ENCODE measurements at places on chromosomes 13 and 19. TPM values are rescaled to one million over a fixed set of nuclear protein-coding genes. Genes with fewer than 3 reads are reported as not detected.

GRCh38 chr13:51178456-51179074 lies 43.6 kb upstream of the FAM124A start:
- no peak for DNase-seq

DNA sequence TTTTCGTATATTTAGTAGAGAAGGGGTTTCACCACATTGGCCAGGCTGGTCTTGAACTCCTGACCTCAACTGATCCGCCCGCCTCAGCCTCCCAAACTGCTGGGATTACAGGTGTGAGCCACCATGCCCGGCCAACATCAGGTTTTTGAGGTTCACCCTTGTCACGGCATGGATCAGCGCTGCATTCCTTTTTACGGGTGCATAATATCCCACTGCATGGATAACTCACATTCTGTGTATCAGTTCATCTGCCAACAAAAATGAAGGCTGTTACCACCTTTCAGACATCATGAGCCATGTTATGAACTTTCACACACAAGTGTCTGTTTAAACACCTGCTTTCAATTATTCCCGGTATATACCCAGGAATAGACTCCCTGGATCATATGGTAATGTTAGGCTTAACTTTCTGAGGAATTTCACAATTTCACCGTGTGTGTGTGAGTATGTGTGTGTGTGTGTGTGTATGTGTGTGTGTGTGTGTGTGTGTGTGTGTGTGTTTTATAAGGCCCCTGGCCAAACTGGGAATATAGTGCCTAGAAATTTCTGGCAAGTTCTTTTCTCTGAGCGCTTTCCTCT lies 52.2 kb downstream of the AP1M1 start:
- no peak for DNase-seq

GRCh38 chr13:110746438-110746837 lies 32.9 kb downstream of the ING1 start:
- no peak for DNase-seq

DNA sequence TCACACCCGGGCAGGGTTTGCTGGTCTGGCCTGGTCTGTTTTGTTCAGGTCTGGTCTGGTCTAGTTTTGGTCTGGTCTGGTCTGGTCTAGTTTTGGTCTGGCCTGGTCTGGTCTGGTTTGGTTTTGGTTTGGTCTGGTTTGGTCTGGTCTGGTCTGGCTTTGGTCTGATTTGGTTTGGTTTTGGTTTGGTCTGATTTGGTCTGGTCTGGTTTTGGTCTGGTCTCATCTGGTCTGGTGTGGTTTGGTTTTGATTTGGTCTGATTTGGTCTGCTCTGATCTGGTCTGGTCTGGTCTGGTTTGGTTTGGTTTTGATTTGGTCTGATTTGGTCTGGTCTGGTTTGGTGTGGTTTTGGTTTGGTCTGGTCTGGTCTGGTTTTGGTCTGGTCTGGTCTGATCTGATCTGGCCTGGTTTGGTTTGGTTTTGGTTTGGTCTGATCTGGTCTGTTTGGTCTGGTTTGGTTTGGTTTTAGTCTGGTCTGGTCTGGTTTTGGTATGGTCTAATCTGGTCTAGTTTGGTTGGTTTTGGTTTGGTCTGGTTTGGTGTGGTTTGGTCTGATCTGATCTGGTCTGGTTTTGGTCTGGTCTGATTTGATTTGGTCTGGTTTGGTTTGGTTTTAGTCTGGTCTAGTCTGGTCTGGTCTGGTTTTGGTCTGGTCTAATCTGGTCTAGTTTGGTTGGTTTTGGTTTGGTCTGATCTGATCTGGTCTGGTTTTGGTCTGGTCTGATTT lies 14.4 kb upstream of the F2RL3 start:
- no peak for DNase-seq

The CCDC70 gene
- total RNA-seq, result not detected

The IRGC gene
- not detected for total RNA-seq

DNA sequence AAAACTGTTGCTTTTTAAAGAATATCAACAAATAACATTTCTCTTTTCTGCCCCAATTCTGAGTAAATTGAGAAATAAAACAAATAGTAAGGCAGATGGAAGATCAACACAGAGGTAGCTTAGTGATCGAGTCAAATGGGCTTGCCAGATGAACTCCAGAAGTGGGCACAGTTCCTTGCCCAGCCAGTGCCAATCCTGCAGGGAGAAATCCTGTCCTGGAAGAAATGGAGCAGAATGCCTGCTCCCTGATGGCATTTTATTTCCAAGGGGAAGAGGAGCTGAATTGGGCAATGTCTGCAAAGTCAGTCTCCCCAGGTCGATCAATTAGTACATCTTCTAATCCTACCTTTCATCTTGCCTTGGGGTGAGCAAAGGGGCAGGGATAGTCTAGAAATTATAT lies 225.3 kb downstream of the NHLRC3 start:
- DNase-seq, result no peak

DNA sequence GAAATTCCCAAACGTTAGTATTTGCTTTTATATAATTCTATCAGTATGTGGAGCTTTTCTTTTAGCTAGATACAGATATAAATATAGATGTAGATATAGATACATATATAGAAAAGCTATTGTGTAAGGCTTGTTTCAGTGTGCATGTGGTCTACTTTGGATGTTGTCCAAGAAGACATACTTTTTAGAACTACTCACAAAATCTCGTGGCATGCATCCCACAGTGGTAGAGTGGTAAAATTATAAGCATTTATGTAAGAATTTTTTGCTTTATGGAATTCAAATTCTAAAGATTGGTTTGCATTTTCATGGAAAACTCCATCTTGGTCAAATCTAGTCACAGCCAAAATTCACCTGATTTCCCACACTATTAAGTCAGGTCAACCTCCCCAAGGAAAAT lies 880.4 kb downstream of the EFNB2 start:
- no peak for DNase-seq
